ENCODE measurements at places on chromosomes 7 and 10.

DNA sequence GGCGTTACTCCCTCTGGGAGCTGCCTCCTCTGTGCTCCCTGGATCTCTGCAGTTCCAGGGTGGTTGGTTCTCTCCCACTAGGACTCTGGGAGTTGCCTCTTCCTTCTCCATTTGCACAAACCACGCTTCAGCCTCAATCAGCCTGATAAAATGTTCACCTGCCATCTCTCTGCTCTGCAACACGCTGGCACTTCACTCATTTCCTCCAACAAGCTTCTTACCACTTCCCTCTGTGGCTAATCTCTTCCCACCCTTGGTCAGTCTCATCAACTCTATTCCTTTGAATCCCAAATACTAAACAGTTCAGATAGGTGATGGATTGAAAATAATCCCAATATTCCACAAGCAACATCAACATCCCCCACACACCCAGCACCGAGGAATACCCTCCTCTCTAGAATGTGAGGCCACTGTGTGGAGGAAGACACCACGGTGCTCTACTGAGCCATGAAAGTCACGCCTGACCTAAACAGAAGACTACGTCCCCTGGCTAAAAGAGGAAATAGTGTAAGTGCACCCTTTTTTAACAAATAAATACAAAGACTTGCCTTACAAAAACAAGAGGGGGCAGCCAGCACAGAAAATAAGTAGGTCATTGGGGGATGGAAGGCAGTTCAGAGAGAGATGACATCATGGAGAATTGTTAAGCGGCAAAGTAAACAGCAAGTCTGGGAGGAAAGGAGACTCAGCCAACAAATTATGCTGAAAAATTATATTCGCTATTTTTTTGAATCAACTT lies 1.9 kb upstream of the FAM170B start:
- DNase-seq: no peak

- no peak for DNase-seq
Observed at GRCh38 chr7:73779517-73779916, 9.4 kb upstream of the CLDN3 start.

DNA sequence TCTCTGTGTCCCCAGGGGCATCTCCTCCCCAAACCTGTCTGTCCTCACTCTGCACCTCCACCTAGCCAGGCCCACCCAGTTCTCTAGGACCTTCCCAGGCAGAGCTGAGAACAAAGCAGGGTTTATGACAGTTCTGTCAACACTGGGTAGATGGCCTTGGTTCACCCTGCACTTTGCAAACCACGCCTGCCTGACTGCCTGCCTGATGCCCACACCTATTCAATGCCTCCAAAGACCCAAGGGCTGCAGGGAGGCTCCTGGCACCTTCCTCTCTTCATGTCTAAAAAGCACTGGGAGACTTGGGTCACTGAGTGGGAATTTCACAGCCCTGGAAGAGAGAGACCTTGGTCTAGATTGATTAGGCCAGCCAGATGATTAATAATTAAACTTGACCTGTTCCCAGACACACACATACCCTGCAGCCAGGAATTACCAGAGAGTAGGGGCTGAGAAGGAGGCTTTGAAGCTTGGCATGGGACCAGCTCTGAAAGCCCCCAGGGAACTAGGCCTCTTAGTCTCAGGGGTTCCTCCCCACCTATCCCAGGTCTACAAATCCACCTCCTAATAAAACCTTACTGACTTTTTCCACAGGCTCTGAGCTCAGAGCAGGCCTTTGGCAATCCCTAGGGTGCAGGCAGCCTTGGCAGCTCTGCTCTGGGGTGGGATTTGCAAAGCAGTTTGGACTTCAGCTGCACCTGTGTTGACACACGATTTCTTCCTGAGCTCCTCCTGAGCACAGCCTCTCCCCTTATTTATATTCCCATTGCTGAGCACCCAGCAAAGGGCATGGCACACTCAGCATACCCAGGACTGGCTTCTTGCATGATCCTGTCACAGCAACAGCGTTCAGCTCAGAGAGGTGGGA lies 25.7 kb upstream of the PDCD4 start:
- DNase-seq: no peak

GRCh38 chr7:108049962-108050361 lies 47.0 kb upstream of the LAMB1 start:
- peak; percentile 14 for DNase-seq

DNA sequence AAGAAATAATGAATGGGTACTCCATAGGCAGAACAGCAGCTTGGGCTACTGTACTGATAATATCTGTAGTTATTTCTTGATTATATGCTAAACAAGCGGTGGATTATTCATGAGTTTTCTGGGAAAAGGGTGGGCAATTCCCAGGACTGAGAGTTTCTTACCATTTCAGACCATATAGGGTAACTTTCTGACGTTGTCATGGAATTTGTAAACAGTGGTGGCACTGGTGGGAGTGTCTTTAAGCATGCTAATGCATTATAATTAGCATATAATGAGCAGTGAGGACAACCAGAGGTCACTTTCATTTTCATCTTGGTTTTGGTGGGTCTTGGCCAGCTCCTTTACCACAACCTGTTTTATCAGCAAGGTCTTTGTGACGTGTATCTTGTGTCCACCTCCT lies 399.7 kb downstream of the CDC14C start:
- no peak for DNase-seq

GRCh38 chr7:134029-134428 lies 58.3 kb upstream of the FAM20C start:
- DNase-seq: no peak

- no peak for DNase-seq
Observed at GRCh38 chr7:85638394-85638793, 451.5 kb upstream of the SEMA3D start.

GRCh38 chr10:128695931-128696330 lies 569.7 kb upstream of the MKI67 start:
- DNase-seq: no peak

- DNase-seq: no peak
Observed at GRCh38 chr7:50047716-50048115, 45.3 kb downstream of the ZPBP start.

GRCh38 chr7:48458701-48459524 lies 287.7 kb downstream of the ABCA13 start:
- no peak for DNase-seq

DNA sequence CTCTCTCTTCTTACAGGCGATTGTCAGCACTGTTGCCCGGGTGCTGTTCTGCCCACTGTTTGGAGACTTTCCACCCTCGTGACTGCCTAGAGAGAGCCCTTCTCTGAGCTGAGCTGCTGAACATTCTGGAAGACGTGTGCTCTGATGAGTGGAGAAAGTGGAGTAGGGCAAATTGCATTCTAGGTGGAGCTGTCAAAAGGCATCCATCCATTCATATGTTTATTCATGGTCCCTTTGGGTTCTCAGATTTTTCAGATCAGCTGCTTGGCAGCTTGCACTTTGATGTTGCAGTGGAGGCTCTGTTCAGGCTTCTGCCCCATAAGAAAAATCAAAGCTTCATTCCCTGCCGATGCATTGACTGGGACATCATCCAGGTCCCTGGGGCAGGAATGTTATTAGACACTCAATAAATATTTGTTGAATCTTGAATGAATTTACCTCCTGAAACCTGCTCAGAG lies 120.7 kb upstream of the EEPD1 start:
- DNase-seq: no peak

DNA sequence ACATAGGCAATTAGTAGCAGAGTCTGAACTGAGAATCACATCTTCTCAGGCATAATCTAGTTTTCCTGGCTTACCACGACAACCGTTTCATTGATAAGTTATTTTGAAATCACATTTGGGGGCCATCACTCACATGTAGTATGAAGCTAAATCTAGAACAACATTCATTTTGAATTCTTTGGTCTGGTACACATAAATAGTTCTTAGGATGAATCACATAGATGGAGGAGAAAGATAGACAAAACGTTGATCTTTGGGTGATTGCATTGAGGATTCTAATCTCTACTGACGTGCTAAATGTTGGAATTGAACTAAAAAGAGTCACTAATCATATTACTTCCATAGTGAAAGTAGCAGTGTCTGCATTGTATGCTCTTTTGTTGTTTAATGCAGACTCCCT lies 1022.6 kb downstream of the LRMDA start:
- DNase-seq: no peak

- DNase-seq: no peak
Observed at GRCh38 chr10:5987747-5988146, 10.4 kb upstream of the IL15RA start.

- DNase-seq: no peak
Observed at GRCh38 chr7:19146699-19147098, 1.5 kb upstream of the FERD3L start.

DNA sequence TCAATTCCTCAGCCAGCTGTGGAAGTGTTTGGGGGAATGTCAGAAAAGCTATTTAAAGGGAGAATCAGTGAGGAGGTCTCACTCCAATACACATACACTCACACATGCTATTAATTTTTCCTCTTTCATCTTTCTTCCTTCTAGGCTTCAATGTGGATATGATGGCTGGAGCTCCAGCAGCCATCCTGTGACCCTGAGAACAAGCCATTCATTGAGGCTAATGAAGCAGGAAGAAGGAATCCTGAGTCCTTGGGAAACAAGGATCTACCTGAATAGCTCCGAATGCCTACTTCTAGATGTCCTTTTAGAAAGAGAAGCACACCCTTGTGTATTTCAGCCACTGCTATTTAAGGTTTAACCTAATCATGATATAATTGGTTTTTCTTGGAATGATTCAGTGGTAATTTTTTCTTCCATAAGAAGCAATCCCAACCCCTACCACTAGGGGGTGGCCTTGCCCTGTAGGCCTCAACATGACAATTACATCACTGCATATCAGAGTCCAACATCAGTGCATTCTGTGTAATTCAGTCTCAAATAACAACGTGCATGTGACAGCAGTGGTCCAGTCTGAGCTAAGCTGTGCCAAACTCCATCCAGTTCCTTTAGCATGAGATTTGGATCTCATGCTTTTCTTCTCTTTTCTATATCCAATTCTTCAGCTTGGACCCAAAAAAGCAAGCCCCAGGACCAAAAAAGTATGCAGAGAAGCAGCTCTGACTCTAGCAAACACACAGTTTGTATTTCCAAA lies 85.3 kb upstream of the ANKRD1 start:
- peak; percentile 61 for DNase-seq

DNA sequence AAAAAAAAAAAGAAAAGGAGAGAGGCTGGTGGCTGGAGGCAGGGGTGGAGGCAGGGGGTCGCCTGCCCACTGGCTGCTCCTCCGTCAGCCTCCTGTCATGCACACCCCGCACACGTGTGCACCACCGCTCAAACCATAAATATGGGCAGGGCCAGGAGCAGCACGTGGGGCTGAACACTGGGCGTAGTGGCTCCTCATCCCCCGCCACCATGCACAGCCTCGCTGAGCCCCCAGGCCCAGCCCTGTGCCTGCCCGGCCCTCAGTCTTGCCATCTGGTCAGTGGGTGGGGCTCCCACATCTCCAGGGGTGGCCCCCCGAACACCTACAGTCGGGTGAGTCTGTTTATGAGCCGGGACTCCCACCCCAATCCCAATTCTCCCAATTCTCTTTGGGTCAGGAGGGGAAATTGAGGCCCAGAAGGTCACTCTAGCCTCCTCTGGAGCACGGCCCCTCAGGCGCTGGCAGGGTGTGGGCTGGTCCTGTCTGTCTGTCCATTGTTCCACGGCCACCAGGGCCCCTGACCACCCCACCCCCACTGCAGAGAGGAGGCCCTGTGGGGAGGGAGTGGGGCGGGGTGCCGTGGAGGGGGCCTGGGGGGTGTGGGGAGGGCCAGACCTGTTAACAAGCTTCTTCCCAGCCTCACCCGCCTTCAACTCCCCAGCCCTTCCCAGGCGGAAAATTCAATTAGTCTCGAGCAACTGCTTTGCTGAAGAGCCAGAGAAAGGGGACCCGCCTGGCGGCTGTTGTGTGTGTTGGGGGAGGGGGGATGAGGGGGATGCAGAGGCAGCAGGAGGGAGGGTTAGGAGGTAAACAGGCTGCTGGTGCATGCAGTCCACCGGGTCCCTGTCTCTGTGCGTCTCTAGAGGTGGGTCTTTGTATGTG lies 19.5 kb upstream of the GRIFIN start:
- no peak for DNase-seq

DNA sequence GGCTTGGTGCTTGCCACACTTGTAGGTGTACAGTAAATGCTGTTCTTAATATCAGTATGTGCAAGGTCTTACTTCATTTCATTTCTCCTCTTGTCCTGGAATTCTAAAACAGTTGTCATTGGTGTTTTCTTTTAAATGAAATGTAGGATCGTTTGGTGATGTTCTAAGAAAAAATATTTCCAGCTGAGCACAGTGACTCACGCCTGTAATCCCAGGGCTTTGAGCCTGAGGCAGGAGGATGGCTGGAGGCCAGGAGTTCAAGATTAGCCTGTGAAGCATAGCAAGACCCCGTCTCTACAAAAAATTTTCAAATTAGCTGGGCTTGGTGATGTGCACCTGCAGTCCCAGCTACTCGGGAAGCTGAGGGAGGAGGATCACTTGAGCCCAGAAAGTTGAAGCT lies 32.6 kb upstream of the ELN start:
- no peak for DNase-seq

DNA sequence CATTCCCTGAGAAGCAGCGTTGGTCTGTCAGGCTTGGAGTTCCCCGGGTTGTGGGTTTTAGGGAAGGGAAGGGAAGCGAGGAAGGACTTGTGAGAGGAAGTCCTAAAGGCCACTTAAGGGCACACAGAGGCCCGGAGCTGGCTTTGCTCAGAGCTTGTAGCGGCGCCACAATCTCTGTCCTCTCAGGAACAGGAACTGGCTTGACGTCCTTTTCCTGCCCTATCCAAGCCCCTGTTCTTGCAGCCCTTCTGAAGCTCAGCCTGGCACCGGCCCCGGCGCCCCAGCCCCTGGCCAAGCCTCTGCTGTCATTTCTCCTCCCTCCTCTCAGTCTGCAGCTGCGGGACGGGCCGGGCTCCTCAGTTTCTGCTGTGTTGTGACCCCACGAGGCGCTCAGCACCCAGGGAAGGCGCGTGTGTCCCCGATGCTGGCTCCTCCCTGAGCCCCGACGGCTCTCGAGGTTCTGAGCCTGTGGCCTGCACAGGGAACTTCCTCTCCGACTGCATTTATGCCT lies at the start of gene GIMAP8:
TSS of gene GIMAP8 (plus strand) at position 140 of the 511 bp plus-strand sequence. CDS start 16,069 bp downstream, outside the sequence.
- peak; percentile 15 for DNase-seq

DNA sequence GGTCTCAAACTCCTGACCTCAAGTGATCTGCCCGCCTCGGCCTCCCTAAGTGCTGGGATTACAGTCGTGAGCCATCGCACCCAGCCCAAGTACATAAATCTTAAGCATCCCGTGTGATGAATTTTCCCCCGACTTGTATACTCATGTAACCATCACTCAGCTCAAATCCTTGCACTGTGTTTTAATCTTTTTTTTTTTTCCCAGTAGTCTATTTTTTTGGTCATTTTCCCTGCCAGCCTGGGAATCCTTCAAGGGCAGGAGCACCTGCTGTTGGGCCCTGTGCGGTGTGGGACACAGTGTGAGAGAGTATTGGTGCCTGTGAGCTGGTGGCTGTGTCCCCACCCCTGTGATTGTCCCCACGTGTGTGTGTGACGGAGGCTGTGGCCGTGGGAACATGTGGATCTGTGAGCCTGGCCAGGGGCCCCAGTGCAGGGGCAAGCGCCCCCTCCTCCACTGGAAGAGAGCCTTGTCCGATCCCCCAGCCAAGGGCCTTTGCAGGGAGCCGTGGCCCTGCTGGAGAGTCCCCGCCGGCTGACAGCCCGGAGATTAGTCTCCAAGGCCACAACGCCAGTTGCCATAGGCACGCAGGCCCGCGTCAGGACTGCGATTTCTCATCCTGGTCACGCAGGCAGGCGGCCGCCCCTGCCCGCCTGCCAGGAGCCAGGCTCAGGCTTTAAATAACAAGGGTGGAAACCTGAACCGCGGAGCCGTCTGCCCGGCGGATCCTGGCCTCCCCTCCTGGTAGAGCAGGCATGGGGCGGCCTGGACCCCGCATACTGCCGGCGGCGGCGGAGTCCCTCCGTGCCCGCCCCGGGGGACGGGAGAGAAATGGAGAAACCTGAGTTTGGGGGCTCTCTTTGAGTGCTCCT lies 26.5 kb downstream of the GTF2IRD1 start:
- no peak for DNase-seq

All from CD4-positive, CD25-positive, alpha-beta regulatory T cell (primary cell).